Activated CD8-positive, alpha-beta memory T cell treated with anti-CD3 and anti-CD28 coated beads, Interleukin-2, amount 10 ng/mL, durations not matched to agents 7 days and 5 days (primary cell): ENCODE measurements at places on chromosomes 1 and 21.
A peak's percentile ranks its signal among the peaks of the same experiment; 100 is the strongest.

- no peak for DNase-seq
- H3K27me3 ChIP-seq: peaks cover 11% of the 10 kb centered on the region
- no peak overlapping the region for H3K27ac ChIP-seq
- no peaks in the 10 kb centered on the region for H3K4me1 ChIP-seq
- no peaks in the 10 kb centered on the region for H3K36me3 ChIP-seq
These were observed 58.1 kb upstream of the CCDC190 start for GRCh38 chr1:162919034-162919433.

DNA sequence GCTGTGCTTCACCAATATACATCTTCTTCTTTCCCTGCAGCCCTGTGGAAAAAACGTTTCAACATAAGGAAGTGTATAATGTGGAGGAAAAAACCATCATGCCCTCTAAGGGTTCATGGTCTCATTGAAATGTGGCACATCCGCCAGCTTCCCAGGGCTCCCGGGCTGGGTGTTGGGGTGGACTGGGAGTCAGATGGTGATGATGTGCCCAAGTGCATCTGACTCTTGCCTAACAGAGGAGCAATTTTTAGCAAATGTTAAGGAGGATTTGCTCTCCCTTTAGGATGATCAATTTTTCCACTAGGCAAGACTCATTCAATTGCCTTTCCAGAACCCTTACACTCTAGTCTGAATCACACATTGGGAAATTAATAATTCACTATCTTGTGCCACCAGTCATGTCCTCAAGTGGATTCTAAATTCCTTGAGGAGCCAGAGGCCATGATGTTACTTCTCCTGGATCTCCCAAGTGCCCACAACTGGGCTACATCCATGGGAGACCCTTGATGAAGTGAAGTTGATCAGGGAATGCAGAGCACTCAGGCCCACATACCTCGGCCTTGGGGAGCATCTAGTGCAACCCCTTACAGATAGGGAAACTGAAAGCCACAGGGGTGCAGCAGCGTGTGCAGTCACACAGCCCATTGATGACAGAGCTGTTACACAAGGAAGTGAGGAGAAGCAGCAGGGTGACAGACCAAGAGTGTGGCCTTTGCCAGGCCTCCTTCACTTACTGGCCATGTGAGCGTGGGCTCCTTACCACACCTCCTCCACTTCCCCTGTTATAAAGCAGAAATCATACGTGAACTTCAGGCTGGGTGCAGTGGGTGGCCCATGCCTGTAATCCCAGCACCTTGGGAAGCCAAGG lies 100.0 kb upstream of the SLC44A3 start:
- peaks cover 11% of the 10 kb centered on the region for H3K27me3 ChIP-seq
- no peak overlapping the region for H3K27ac ChIP-seq
- H3K4me3 ChIP-seq: no peak overlapping the region

GRCh38 chr1:214551436-214552173 lies at the start of gene PTPN14:
TSS of gene PTPN14 (minus strand) at chr1:214551602. CDS start at chr1:214464803, 86,799 bp downstream.
- H3K27me3 ChIP-seq: peaks cover 83% of the 10 kb centered on the region
- peak within 1 kb of the TSS; percentile 60 for H3K4me3 ChIP-seq
- no peaks in the 10 kb centered on the region for H3K36me3 ChIP-seq
- H3K27ac ChIP-seq: no peak within 1 kb of the TSS

DNA sequence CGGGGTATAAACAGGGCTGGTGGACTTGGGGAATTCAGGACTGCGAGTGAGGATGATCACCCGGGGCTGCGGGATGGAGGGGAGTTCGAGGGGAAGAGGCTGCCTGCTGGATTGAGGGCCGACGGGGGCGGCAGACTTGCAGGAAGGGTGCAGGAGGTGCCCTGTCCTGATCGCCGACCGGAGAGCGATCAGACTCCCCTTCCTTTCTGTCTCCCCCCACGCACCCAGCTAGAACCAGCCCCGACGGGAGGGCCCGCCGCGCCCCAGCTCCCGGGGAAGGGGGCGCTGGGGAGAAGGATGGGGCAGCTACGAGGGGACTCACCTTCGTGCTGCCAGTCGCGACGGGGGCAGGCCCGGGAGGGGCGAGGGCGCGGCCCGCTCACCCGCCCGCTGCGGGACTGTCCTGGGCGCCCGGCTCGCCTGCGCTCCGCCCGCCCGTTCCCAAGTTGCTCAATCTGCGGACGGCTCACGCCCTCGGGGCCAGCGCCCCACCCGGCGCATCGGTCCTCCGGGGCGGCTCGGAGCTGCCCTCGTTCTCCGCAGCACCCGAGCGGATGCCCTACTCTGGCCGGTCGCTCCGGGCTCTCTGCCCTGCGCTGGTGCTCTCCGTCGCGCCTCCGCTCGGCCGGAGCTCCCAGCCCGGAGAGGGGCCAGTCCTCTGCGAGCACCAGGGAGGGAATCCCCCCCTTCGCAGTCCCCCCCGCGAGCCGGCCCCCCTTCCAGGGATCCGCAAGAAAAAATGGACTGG lies at the start of gene RSPO1:
Gene RSPO1, minus strand, starts transcription at position 649 of the 748 bp plus-strand sequence. CDS start 5,231 bp downstream, outside the sequence.
- H3K4me3 ChIP-seq: no peak within 1 kb of the TSS
- peaks cover 5% of the 10 kb centered on the region for H3K4me1 ChIP-seq
- no peaks in the 10 kb centered on the region for H3K36me3 ChIP-seq
- no peak within 1 kb of the TSS for H3K27ac ChIP-seq
- DNase-seq: no peak
- H3K27me3 ChIP-seq: peaks cover 82% of the 10 kb centered on the region

- no peak for DNase-seq
- H3K4me1 ChIP-seq: no peaks in the 10 kb centered on the region
- no peaks in the 10 kb centered on the region for H3K36me3 ChIP-seq
- no peaks in the 10 kb centered on the region for H3K27me3 ChIP-seq
These were observed 124.7 kb upstream of the ARHGEF16 start for GRCh38 chr1:3329640-3330281.

GRCh38 chr1:116983112-116983511 lies 18.4 kb upstream of the CD101 start:
- H3K4me1 ChIP-seq: peaks cover 14% of the 10 kb centered on the region
- no peaks in the 10 kb centered on the region for H3K36me3 ChIP-seq
- no peak for DNase-seq
- no peak overlapping the region for H3K4me3 ChIP-seq
- H3K27me3 ChIP-seq: peaks cover 7% of the 10 kb centered on the region

DNA sequence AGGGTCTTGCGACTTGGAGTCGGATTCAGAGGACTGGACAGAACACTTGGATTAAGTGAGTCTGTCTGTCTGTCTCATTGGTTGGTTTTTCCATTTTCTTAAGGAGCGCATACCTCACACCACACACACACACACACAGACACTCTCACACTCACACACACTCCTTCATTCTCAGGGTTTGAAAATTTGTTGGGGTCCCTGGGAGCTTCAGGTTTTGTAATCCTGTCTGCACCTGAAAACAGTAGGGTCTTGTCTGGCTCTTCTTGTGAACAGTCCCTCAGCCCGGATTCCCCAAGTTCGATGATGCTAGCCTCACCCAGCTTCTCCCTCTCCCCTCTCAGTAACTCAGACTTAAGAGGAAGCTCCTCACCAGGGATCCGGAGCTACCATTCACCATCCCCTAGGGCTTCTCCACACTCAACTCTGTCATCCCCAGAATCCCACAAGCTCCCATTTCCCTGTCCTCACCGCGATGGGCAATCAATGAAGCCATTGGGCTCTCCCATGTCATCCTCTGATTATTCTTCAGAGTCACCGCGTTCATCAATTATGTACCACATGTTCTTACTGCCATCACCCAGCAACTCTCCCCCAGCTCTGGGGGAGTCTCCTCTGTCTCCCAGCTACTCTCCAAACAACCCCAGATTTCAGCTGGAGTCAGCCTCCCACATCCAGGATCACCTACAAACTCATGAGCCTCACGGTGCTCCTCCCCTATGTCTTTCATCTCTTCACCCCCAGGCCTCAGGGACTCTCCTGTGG lies 1530.9 kb upstream of the TPTE start:
- H3K36me3 ChIP-seq: peaks cover 2% of the 10 kb centered on the region
- no peak overlapping the region for H3K4me3 ChIP-seq
- H3K27me3 ChIP-seq: no peaks in the 10 kb centered on the region
- no peak overlapping the region for H3K27ac ChIP-seq

DNA sequence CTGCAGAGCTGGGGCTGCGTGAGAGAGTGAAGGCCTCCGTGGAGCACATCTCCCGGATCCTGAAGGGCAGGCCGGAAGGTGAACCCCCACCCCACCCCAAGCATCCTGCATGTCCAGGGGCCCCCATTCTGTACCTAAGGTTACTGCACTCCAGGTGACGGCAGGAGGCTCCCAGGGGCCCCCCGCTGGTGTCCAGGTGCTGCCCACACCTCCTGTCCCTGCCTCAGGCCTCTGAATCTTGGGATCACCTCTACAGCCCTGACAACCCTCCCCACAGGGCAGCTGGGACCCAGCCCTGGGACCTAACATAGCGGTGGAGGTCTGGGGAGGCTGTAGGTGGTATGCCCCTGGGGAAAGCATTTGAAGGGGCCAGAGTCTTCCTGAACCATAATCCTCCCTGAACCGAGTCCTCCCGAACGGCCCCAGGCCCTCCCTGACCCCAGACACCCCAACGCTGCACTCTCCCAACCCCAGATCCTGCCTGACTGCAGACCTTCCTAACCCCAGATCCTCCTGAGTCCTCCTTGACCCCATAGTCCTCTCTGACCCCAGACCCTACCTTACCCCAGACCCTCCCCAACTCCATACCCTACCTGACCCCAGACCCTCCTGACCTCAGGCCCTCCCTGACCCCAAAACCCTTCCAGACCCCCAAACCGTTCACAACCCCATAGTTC lies 33.5 kb downstream of the TRIM11 start:
- no peak overlapping the region for H3K27ac ChIP-seq
- no peaks in the 10 kb centered on the region for H3K4me1 ChIP-seq
- no peak for DNase-seq
- H3K27me3 ChIP-seq: no peaks in the 10 kb centered on the region
- no peaks in the 10 kb centered on the region for H3K36me3 ChIP-seq

- no peak overlapping the region for H3K27ac ChIP-seq
- no peaks in the 10 kb centered on the region for H3K27me3 ChIP-seq
- peaks cover 3% of the 10 kb centered on the region for H3K36me3 ChIP-seq
- no peak overlapping the region for H3K4me3 ChIP-seq
- DNase-seq: no peak
- peaks cover 20% of the 10 kb centered on the region for H3K4me1 ChIP-seq
These were observed 135.9 kb downstream of the FGGY start for GRCh38 chr1:59432531-59433439.

DNA sequence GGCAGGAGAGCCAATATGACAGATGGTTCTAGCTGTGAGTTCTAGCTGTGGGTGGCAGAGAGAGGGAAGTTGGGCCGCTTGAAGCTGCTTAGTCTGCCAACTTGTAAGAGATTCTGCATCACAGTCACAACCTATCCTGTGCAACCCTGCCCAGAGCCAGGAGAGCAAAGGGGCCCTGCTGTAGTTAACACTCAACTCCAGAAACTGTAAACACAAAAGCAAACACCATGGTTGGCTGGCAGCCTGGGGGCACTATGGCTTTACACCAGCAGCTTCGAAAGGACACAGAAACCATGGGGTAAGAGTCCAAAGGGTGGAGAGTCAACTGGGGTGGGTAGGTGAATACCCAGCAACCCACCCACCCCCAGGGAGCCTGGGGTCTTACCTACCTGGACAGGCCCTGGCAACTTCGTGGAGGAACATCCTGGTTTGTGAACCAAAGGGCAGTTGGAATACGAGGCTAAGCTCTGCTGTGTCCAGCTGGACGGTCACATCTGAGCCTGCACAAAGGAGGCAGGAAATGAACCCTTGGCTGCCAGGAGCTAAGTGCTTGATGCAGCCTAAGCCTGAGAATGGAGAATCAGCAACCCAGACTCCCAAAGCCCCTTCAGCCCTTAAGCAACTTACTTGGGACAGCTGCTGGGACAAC lies 6.4 kb downstream of the INPP5B start:
- no peak for DNase-seq
- H3K4me1 ChIP-seq: peaks cover 3% of the 10 kb centered on the region
- H3K4me3 ChIP-seq: no peak overlapping the region

GRCh38 chr21:44529503-44530125 lies 10.4 kb downstream of the KRTAP10-1 start:
- DNase-seq: no peak
- no peak overlapping the region for H3K27ac ChIP-seq
- H3K4me3 ChIP-seq: no peak overlapping the region
- no peaks in the 10 kb centered on the region for H3K4me1 ChIP-seq

- no peaks in the 10 kb centered on the region for H3K27me3 ChIP-seq
- peak overlapping the region; percentile 71 for H3K27ac ChIP-seq
- no peak for DNase-seq
- H3K4me1 ChIP-seq: peaks cover 33% of the 10 kb centered on the region
- H3K36me3 ChIP-seq: peaks cover 1% of the 10 kb centered on the region
- peak overlapping the region; percentile 30 for H3K4me3 ChIP-seq
These were observed 272.2 kb upstream of the B3GALT2 start for GRCh38 chr1:193458628-193459027.

- H3K4me1 ChIP-seq: peaks cover 15% of the 10 kb centered on the region
- no peak overlapping the region for H3K4me3 ChIP-seq
- no peak overlapping the region for H3K27ac ChIP-seq
- no peaks in the 10 kb centered on the region for H3K36me3 ChIP-seq
- peaks cover 48% of the 10 kb centered on the region for H3K27me3 ChIP-seq
- no peak for DNase-seq
These were observed 3.7 kb upstream of the CHRM3 start for GRCh38 chr1:239382666-239383065.

- DNase-seq: no peak
- no peaks in the 10 kb centered on the region for H3K4me1 ChIP-seq
- no peak overlapping the region for H3K27ac ChIP-seq
- peaks cover 12% of the 10 kb centered on the region for H3K27me3 ChIP-seq
- H3K4me3 ChIP-seq: no peak overlapping the region
- H3K36me3 ChIP-seq: peaks cover 4% of the 10 kb centered on the region
These were observed 8.2 kb upstream of the SSX2IP start for GRCh38 chr1:84698151-84699110.

DNA sequence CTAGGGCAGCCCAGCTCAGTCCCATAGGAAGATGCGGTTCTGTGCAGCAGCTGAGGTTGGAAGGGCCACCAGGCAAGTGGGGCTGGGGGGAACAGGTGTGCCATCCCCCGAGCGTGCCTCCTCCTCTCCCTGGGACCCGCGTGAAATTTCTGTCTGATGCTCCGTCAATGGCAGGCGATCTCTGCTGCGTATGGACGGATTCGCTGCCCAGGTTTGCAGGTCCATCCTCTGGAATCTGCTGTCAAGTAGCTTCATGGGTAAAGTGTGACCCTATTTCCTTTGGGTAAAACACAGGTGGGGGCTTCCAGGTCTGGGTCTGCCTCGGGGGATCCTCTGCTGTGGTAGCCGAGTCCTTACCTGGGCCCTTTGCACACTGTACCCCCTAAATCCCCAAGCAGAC lies 114.6 kb upstream of the ARHGEF16 start:
- H3K4me1 ChIP-seq: no peaks in the 10 kb centered on the region
- H3K36me3 ChIP-seq: peaks cover 1% of the 10 kb centered on the region
- DNase-seq: no peak
- H3K27me3 ChIP-seq: no peaks in the 10 kb centered on the region
- H3K27ac ChIP-seq: no peak overlapping the region
- no peak overlapping the region for H3K4me3 ChIP-seq

- no peaks in the 10 kb centered on the region for H3K36me3 ChIP-seq
- no peak within 1 kb of the TSS for H3K27ac ChIP-seq
- no peaks in the 10 kb centered on the region for H3K4me1 ChIP-seq
These were observed at the start of gene SH2D1B for GRCh38 chr1:162412002-162412401. TSS of gene SH2D1B (minus strand) at chr1:162412136. CDS start at chr1:162412016, 120 bp downstream.

DNA sequence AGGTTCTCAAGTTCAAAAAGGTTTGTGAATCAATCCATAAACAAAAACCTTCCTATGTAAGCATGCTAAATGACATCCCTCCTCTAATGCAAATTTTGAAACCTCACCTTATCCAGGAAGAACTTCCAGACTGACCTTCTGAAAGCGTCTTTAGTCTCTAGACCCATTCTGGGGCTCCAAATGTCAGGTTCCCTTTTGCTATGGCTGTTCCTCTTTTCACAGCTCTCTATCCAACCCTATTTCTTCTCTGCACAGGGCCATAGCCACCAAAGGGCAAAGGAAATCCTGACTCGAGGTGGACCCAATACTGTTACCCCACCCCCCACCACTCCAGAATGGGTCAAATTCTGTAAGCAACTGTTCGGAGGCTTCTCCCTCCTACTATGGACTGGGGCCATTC lies 3.4 kb downstream of the ATP1A4 start:
- H3K36me3 ChIP-seq: no peaks in the 10 kb centered on the region
- no peak for DNase-seq
- no peaks in the 10 kb centered on the region for H3K4me1 ChIP-seq
